CD4-positive, alpha-beta T cell treated with Interleukin-4 for 4 hours (primary cell): ENCODE measurements at places on chromosomes 5 and 9.

DNA sequence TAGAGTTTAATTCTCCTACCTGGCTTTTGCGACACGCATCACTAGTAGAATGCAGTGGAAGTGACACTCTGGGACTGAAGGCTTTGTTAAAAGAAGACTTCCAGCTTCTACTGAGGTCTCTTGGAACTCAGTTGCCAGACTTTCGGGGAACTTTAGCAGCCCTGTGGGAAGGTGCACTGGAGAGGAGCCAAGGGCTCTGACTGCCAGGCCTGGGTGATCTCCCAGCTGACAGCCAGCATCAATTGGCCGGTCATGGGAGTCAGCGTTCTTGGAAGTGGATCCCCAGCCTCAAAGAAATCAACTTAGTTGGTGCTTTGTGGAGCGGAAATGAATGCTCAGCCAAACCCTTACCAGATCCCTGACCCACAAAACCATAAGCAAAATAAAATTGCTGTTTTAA, 87.1 kb downstream of the OSTF1 start:
- DNase-seq, result no peak

- no peak for DNase-seq
Observed at GRCh38 chr5:109998208-109998607, 308.5 kb downstream of the MAN2A1 start.

DNA sequence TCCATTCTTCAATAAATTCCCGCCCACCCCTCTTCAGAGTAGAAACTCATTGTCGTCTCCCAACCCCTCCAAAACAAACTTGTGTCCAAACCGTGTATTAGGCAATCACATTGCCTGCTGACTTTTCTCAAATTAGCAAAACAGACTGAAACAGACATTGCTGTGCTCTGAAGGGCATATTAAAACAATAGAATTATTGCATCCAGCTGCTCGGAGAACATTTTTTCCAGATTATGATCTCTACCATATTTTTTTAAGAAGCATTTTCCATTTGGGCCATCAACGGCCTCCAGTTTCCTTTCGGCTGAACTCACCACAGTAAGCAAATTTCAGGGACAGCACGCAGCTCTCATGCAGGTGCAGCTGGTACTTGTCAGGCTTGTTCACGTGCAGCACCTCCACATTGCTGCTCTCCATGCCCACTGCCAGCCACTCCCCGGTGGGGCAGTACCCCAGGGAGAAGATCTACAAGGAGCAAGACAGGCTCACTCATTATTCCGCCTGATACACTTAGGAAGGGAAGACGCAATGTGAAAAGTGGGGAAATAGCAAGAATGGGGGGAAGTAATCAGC, 104.1 kb downstream of the TLE1 start:
- no peak for DNase-seq

GRCh38 chr5:104903941-104904340, 1341.4 kb upstream of the NUDT12 start:
- DNase-seq, result no peak

- no peak for DNase-seq
Observed at GRCh38 chr5:72167804-72168203, 60.5 kb downstream of the MAP1B start.

DNA sequence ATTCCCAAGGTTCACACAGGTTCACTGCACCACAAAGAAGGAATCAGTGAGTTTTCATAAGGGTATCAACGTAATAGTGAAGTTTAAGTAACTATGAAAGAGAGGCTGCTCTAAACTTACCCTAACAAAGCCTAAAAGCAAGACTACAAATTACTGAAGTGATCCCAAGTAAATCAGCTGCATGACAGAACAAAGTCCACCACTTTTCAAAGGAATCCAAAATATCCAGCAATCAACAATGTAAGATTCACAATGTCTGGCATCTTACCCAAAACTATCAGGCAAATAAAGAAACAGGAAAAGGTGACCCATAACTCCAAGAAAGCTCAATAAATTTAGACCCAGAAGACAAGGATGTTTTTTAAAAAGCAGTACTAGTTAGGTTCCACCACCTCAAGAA, 70.1 kb downstream of the GNAQ start:
- DNase-seq, result no peak

DNA sequence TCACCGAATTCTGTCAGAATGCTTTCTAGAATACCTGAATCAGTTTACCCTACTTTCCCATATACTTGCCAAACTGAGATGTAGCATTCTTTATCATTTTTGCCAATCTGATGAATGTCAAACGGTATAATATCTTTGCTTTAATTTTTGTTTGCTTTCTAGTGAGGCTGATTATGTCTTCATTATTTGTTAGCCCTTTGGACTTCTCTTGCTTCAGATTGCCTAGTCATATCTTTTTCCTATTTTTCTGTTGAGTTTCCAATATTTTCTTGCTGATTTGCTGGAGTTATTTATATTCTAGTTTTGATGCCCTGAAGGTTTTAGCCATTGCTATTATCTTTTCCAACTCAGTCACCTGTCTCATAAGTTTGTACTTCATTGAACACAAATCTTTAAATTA, 40.3 kb upstream of the GPBP1 start:
- DNase-seq, result no peak

GRCh38 chr9:99366621-99367020, 144.5 kb downstream of the SEC61B start:
- no peak for DNase-seq

- DNase-seq, result peak; percentile 69
Observed at GRCh38 chr9:120904061-120904977, 22.3 kb downstream of the TRAF1 start.
